ENCODE measurements at places on chromosomes 1 and 21.

DNA sequence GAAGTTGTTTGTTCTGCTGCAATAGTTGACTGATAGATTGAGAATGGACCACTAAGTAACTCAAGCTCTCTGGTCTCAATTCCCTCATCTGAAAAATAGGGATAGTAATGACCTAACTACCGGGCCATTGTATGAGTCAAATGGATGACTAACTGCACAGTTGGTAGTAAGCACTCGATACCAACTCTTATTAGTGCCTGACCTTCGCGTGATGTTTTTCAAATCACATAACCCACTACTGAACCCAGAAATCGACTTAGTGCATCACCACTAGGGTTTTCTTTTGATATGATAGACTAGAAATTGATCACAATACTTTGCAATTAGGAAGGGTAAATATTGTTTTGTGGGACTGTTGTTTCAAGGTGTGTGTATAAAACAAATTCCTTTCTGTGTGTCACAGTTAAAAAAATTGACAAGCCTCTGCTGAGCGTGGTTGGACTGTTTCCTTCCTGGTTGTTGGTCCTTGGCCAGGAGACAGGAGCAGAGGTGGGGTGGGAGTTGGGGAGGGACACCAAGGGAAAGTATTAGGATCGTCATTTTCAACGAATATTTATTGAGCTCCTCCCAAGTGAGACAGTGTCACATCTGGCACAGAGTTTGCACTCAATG lies 54.0 kb upstream of the LRP8 start:
- DNase-seq: peak; percentile 38

- DNase-seq: no peak
These were observed 10.1 kb downstream of the GPATCH2 start for GRCh38 chr1:217620814-217621213.

DNA sequence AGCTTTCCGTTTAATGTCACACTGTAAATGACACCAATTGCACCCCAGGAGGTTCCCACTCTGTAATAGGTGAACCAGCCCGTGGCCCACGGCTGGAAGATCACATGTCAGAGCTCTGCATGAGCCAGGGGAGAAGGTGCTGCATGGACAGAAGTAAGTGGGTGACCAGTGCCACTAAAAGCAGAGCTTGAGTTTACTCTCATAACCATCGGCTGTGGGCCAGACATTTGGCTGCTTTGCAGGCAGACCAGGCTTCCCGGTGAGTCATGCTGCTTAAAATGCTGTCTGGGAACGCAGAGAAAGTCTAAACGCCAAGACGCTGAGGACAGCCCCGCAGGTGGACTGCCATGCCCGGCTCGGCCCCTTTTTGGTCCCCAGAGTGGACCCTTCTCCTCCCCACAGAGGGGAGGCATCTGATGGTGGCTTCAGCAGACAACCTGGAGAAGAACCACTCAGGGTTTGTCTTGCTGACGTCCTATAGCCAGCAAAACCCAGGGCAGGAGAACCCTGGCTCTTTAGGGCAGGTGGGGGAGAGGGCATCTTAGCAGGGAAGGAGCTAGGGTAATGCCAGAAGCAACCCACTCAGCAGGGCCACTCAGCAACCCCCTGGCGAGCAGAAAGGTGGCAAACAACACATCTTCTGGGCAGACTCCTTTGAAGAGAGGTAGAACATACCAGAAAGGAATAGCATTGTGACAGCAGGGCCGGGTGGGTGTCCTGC lies 7.3 kb downstream of the KIAA2013 start:
- DNase-seq: peak; percentile 87

DNA sequence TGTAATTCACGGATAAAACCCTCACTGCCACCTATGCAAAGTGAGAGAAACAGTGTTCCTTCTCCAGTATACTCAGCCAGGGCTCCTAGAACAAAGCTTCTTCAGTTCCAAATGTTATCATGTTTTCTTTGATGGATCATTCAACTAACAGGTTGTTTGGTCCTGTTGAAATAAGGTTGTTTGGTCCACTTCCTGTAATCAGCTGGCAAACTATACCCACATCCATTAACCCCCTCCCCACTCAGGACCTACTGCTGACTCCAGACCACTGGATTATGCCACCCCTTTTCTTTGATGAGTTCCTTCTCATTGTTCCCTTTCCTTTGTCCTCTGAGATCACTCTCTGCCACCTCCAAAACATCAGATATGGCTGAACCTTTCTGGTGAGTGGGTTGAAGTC lies 267.7 kb upstream of the USP25 start:
- no peak for DNase-seq

DNA sequence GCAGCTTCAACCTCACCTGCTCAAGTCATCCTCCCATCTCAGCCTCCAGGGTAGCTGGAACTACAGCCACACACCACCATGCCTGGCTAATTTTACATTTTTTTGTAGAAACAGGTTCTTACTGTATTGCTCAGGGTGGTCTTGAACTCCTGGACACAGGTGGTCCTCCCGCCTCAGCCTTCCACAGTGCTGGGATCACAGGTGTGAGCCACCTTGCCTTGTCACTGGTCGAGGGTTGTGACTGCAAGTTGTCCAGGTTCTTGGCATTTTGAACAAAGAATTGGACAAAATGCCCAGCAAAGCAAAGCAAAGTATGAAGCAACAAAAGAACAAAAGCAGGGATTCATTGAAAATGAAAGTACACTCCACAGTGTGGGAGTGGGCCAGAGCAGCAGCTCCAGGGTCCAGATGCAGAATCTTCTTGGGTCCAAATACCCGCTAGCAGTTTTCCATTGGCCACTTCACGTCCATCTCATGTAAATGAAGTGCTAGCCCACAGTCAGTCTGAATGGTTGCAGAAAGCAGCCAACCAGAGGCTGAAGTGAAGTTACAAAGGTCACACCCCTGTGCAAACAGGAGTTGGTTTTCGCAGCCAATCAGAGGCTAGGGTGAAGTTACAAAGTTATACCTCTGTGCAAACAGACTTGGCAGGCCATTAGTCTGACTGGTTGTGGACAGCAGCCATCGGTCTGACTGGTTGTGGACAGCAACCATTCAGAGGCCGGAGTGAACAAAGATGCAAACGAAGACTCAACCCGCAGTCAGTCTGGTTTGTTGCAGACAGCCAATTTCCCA lies 109.5 kb upstream of the KIF26B start:
- no peak for DNase-seq

DNA sequence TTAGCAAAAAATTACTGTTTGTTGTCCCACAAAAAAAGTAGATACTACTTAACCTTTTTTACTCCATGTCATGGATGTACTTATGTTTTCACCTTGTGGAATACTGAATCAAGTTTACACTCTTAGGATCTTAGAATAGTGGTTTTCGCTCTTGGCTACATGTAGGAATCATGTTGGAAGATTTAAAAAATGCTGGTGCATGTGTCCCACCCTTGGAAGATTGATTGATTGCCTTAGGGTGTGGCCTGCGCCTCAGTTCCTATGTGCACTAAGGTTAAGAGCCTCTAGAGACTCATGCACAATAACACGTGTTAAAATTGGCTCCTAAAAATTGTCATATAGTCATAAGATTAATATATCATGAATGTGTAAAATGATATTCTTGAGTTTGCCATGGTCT lies 25.0 kb downstream of the HS2ST1 start:
- DNase-seq: no peak

DNA sequence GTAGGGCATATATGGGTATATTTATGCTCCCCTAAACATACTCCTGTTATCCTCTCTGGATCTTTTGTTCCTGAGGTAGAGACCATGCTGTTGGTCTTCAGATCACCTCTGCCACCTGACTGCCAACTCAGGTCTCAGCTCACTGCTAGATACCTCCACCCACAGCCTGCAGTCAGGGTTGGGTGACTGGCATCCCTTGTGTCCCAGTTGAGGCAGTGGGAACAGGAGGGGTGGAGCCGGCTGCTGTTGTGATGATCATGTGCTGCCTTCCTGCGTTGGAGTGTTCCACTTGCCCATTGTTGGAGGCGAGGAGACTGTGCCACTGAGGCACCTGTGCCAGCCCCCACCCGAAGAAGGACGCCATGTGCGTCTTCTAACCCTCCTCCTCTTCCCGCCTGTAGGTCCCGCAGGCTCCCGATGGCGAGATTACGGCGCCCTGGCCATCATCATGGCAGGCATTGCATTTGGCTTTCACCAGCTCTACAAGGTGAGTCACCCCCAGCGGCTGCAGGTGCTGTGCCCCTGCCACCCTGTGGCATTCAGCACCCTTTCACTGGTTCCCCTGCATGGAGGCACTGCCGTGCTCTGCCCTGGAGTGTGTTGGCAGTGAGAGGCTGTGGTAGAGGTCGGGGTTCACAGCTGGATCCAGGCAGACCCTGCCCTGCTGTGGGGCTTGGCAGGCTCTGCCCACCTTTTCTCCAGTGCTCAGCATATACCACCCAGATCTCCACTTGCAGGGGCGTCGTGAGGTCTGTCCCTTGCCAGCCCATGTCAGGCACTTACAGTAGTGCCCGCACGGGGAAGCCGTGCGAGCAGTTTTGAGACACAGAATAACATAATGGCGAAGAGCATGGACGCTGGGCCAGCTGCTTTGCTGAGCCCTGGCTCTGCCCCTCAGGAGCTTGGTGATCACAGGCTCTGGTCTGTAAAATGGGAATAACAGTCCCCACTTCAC lies 143.5 kb downstream of the PEX14 start:
- no peak for DNase-seq

GRCh38 chr21:37837381-37837780 lies 78.9 kb downstream of the KCNJ6 start:
- DNase-seq: no peak

DNA sequence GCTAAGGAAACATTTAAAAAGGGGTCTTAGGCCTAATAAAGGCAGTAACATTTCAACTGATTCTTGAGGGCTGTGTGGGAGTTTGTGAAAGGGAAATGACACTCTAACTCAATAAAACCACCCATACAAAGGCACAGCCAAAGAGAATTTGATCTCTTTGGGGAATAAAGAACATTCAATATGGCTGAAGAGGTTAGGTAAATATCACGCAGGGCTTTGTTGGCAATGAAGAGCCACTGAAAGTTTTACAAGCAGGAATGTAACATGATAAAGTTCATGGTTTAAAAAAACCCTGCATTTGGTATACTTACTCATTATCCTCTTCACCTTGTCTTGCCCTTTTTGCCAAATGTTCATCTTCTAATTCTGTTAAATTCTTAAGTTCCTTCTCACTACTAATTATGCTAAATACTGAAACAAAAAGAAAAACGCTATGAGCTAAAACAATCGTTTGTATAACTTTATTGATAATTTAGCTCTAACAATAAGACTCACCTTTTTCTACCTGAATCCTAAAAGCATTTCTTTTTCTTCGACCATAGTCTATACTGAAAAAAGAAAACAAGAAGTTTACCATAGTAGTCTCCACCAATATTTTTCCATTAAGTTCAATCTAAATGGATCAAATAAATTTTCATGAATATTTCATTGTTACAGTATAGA lies 12.5 kb downstream of the NVL start:
- DNase-seq: no peak

DNA sequence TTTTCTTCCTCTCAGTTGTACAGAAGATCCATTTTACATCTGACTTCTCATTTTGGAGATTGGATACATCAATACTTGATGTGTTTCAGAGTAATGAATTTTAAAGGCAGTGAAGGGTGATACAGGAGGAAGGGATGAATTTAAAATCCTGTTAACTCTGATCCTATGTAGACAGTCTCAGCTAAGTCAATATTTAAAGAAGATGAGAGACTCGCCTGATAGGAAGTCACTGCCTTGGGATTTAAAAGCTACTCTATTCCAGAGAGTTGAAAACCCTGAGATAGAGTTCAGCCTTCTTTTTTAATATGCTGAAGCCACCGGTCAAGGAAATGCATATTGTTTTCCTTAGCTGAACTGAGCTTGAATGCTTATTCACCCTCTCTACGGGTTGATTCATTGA lies 42.7 kb downstream of the HUNK start:
- DNase-seq: no peak

DNA sequence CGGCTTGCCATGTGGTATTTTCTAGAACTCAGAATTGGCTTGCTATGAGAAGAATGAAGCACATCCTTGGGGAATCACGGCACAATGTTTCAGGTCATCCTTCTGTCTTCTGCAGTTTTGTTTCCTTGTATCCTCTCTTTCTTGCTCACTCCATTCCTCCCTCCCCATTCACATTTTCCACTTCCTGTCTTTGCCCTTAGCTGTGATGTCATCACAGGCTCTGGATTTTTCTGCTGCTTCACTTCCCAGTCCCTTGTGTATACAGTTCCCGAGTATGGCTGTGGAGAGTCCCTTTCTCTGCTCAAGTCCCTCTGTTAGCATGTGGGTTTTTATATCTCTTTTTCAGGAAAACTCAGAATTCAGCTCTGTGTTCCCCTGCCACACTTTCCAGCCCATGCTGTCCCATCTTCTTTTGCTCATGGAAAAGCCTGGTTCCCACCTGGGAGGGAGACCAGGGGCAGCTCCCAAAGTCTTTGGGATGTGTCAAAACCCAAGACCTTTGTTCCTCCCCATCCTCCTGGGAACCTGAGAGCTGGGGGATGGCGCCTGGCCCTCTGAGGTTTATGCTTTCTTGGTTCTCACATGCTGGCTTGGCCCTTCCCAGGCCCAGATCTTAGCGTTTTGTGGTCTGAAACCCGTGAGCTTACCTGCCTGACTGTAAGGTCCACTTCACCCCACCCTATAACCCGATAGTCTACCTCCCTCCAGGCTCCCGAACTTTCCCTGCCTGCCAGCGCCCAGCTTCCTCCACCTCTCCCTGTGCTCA lies 4.8 kb upstream of the RGS16 start:
- DNase-seq: no peak

GRCh38 chr1:206035027-206035426 lies 11.3 kb upstream of the CTSE start:
- DNase-seq: no peak

GRCh38 chr1:20255666-20256065 lies 35.0 kb upstream of the VWA5B1 start:
- peak; percentile 46 for DNase-seq

- no peak for DNase-seq
These were observed 270.0 kb upstream of the VAMP3 start for GRCh38 chr1:7501084-7501491.

DNA sequence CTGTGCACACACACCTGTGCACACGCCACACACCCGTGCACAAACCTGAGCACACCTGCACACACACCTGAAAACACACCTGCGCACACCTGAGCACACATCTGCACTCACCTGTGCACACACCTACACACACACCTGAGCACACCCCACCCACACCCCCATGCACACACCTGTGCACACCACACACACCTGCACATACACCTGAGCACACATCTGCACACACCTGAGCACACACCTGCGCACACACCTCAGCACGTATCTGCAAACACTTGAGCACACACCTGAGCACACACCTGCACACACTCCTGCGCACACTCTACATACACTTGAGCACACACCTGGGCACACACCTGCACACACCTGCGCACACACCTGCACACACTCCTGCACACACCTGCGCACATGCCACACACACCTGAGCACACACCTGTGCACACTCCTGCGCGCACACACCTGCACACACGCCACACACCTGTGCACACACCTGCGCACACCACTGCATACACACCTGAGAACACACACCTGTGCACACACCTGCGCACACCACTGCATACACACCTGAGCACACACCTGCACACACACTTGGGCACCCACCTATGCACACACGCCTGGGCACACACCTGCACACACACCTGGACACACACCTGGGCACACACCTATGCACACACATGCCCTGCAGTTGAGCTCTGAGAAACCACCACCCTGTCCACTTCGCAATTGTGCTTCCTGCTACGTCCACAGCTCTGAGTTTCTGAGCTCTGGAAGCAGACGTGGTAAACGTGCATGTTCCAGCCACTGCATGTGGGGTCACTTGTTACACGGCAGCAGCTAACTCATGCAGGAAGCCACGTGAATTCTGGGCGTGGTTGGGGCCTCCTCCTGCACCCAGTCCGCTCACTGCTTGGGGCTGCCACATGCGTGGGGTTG lies 8.0 kb upstream of the C1orf159 start:
- DNase-seq: peak; percentile 51
